A549 treated with DMSO at 1 μM for 4 hours (cell line): ENCODE measurements at places on chromosomes 1 and 21. TPM values are rescaled to one million over a fixed set of nuclear protein-coding genes. Genes with fewer than 3 reads are reported as not detected.

The RAD54L gene
- 9.9 to 13.7 TPM (median 11.3 TPM) in 5 replicates for total RNA-seq

The GIPC2 gene
- 0.02 to 0.03 TPM in 2 of 5 replicates, not detected in the others for total RNA-seq

The TM2D1 gene
- 19.5 to 29.8 TPM (median 24.0 TPM) in 5 replicates for total RNA-seq

The OPRD1 gene
- total RNA-seq: 0.03 to 0.06 TPM (median 0.05 TPM) in 5 replicates

The PKP1 gene
- 0.03 to 0.11 TPM in 2 of 5 replicates, not detected in the others for total RNA-seq

The CFAP74 gene
- 0.02 TPM in 1 of 5 replicates, not detected in the others for total RNA-seq

The OLFML2B gene
- 0.34 to 0.92 TPM (median 0.52 TPM) in 5 replicates for total RNA-seq

The HSD11B1 gene
- not detected in 5 replicates for total RNA-seq

The MFAP2 gene
- 0.32 to 1.1 TPM (median 0.44 TPM) in 5 replicates for total RNA-seq

The SPRR2F gene
- total RNA-seq: not detected in 5 replicates

The IL22RA1 gene
- total RNA-seq: 3.3 to 4.9 TPM (median 4.4 TPM) in 5 replicates

The KIF14 gene
- 8.9 to 15.1 TPM (median 13.5 TPM) in 5 replicates for total RNA-seq
